ENCODE measurements at places on chromosomes 13 and 19. TPM values are rescaled to one million over a fixed set of nuclear protein-coding genes. Genes with fewer than 3 reads are reported as not detected.

KLK10 gene
- polyA plus RNA-seq, result not detected

DNA sequence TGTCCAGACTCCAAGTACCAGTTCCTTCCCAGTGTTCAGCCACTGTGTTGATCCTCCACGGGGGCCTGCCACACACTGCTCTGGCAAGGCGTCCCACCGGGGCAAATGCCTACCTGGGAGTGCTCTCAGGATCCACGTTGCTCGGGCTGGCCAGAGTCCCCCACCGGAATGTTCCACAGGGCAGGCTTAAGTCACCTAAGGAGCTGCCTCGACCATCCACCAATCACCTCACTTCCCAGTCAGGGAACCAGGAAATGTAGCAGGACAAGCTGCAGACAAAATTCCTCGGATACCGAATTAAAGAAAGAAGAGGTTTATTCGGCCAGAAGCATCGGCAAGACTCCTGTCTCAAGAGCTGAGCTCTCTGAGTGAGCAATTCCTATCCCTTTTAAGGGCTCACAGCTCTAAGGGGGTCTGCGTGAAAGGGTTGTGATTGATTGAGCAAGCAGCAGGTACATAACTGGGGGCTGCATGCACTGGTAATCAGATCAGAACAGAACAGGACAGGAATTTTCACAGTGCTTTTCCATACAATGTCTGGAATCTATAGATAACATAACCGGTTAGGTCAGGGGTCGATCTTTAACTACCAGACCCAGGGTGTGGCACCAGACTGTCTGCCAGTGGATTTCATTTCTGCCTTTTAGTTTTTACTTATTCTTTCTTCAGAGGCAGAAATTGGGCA lies 56.9 kb upstream of the EDNRB start:
- H3K4me1 ChIP-seq, result no peaks in the 10 kb centered on the region
- H3K27ac ChIP-seq, result no peak overlapping the region
- DNase-seq, result no peak
- H3K36me3 ChIP-seq, result no peaks in the 10 kb centered on the region

DNA sequence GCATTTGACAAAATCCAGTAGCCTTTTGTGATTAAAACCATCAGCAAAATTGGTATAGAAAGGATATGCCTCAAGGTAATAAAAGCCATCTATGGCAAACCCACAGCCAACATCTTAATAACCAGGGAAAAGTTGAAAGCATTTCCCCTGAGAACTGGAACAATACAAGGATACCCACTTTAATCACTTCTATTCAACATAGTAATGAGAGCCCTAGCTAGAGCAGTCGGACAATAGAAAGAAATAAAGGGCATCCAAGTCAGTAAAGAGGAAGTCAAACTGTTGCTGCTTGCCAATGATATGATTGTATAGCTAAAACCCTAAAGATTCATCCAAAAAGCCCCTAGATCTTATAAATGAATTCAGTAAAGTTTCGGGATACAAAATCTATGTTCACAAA lies 1510.3 kb downstream of the PCDH9 start:
- H3K27me3 ChIP-seq, result no peaks in the 10 kb centered on the region
- DNase-seq, result no peak
- no peak overlapping the region for H3K27ac ChIP-seq
- no peak overlapping the region for H3K4me3 ChIP-seq

DNA sequence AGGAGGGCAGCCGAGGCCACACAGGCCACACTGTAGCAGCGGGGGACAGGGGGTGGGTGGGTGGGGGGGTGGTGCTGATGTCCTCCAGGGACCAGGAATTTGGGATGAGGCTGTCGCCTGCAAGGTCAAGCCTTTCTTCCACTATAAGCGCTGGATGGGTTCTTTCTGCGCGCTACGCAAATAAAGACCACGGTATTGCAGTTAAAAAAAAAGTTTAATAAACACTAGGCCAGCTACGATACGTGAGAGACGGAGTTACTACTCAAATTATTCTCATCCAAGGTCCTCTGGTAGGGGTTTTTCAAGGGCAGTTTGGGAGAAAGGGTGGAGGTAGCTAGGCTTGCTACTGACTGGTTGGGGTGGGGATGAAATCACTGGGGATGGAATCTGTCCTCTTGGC lies 508 bp upstream of the ZNF44 start:
- DNase-seq, result no peak
- peak overlapping the region; percentile 69 for H3K27ac ChIP-seq
- H3K4me1 ChIP-seq, result peaks cover 11% of the 10 kb centered on the region
- H3K27me3 ChIP-seq, result no peaks in the 10 kb centered on the region
- peak overlapping the region; percentile 80 for H3K4me3 ChIP-seq

Measured in CD14-positive monocyte (primary cell).